ENCODE measurements at places on chromosomes 2 and 18.

- no peak for DNase-seq
Measured at GRCh38 chr2:222569826-222570225, 86.1 kb downstream of the FARSB start.

GRCh38 chr2:217301142-217301925 lies 441.5 kb upstream of the TNP1 start:
- no peak for DNase-seq

DNA sequence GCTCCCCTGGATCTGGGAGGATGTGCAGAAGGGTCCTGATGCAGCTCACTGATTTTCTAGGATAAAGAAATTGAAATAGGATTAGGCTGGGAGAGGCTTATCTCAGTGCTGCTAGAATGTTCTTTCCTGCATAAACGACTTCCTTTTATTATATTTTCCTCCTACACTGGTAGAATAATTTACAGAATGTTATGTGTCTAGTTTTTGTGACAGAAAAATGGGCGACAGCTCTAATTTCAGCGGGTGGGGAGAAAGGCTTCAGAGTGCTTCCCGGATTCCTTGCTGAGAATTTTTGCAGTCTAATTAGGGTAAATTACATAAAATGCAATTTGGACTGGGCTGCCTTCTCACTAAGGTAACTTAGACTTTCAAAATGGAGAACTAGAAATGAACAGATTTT lies 66.2 kb downstream of the SKA1 start:
- no peak for DNase-seq

GRCh38 chr2:62733546-62733945 lies 28.0 kb downstream of the EHBP1 start:
- no peak for DNase-seq

DNA sequence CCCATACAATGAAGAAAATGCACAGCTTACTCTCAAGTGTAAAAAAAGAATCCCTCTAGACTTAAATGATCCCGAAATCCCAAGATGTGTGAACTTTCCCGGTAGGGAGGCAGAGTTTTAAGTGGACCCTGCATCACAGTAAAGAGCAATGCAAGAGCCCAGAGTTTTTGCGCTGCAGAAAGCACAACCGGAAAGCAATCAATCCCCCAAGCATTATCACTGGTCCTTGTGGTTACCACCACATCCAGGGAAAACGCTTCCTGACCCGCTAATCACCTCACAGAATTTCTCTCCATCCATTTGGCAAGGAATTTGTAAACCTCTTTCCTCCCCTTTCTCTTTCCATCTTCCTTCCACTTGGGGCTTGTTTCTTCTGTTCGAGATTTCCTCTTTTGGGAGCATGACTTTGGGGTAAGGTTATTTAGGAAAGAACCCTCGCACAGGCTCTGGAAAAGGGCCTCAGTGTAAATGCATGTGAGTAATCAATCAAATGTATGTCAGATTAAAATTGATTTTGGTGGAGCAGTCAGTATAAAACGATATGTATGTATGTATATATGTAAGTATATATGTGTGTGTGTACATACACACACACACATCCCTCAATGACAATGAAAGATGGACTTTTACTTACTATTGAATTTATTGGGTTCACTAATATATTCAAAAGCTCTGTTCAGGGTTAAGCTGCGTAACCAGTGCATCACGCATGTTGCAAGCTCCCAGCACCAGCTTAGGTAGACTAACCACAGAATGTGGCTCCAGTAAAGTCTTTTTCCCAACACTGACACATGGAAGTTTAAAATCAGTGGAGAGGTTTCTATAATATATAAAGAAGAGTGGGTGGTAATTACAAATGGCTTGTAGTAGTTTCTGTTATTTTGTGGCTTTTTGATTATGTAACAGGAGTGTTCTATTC lies 1.6 kb downstream of the PLCL1 start:
- no peak for DNase-seq

DNA sequence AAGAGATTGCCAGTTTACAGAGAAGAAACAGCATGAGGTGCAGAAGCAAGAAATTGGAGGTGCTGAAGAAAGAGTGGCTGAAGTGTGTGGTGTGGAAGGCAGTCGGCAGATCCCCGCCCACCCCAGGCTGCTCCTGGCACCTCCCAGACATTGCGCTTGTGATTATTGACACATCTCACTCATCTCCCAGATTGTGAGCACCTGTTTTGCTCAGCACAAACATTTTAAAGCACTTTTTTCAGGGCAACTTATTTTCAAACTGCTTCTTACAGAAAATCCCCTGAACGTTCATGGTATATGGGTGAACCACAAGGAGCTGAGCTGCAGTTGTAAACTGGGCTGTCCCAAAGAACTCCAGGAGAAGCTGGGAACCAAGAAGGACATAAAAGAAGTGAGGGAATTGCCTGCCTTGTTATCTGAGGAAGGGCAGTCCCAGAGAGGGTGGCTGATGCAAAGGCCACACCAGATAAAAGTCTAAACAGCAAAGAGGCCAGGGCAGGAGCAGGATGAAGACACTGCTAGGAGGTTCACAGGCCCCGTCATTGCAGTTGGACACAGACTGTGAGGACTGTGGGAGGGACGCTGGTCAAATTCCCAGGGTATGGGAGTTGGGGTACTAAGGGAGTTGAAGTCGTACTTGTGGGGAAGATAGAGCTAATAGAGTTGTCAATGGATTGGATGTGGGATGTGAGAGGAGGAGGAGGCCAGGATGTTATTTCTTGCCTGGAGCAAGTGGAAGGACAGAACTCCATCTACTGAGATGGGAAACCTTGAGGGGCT lies 65.1 kb downstream of the INPP4A start:
- DNase-seq, result no peak

- peak; percentile 58 for DNase-seq
Measured at GRCh38 chr2:85255813-85256594, 71.8 kb downstream of the TGOLN2 start.
